ENCODE measurements at places on chromosomes 1 and 21.

- DNase-seq, result no peak
These were observed 30.5 kb upstream of the ATF3 start for GRCh38 chr1:212578041-212578440.

GRCh38 chr1:156436141-156437036, 64.2 kb downstream of the MEF2D start:
- DNase-seq, result no peak

DNA sequence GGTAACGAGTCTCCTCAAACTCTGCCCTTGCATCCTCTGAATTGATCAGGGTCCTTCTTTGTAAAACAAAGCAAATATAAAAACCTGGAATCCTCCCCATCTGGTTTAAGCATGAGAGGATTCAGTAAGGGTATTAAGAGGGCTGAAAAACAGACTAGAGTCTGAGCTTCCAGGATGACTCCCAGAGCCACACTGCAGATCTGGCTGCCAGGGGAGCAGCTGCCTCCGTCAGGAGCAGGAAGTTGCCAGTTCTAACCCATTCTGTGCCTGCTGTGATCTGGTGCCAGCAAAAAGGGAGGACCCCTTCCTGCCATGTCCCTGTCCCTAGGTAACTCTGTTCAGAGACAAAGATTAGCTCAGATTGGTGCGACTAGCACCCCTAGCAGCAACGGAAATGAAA, 27.5 kb downstream of the SERTAD4 start:
- DNase-seq, result no peak

DNA sequence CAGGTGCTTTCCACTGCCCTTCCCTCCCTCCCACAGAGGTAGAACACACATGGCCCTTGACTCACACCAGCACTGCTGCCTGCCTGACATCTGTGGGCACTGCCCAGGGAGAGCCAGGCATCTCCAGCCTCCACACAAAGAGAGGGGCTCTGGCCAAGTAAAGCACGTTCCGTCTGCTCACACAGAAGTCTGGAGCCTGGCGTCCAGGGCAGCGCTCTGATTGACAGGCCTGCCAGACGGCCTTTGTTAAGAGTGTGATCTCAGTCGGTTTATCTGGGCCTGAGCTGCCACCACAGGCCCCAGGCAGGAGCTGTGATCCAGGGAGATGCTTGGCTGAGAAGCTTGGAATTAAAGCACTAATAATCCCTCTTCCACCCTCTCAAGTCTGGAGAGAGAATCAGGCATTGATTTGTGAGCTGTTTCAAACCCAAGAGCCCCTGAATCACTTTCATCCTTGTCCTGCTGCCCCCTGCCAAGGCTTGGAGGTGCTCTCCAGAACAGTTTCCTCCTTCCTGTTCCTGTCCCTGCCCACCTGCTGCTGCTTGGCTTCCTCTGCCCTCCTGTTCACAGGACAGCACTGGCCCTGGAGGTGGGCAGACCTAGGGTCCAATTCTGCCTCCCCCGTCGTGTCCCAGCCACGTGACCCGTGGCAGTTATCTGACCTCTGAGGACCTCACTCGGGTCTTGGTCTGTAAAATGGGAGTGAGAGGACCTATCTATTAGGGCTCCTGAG, 3.7 kb downstream of the DMRTB1 start:
- DNase-seq, result no peak

DNA sequence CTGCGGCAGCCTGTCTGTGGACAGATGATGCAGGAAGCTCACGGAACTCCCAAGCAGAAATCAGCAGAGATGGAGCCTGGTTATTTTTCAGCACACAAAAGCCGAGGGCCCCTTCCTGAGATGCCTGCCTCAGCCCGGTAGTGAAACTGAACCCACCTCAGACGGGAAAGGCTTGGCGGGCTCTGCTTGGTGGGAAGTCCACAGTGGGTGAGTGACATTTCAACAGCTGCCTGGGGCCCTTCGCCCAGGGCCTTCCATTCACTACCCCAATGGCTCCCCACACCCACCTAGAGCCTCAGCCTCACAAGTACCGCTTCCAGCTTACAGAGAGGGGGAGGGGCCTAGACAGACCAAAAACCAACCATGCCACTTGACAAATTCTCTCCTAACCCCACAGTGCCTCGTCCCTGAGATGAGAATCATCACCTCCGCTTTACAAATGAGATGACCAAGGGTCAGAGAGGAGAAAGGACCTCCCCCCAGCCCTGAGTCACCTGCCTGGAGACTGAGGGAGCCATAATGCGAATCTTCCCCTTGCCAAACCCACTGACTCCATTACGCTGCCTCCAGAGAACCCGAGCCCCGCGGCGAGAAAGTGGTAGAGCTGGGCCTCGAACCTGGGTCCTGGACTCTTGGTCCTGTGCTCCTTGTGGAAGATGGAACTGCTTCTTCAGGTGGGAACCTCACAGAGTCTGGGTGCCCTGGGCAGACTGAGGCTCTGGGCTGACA, 3.4 kb upstream of the ECE1 start:
- peak; percentile 84 for DNase-seq

DNA sequence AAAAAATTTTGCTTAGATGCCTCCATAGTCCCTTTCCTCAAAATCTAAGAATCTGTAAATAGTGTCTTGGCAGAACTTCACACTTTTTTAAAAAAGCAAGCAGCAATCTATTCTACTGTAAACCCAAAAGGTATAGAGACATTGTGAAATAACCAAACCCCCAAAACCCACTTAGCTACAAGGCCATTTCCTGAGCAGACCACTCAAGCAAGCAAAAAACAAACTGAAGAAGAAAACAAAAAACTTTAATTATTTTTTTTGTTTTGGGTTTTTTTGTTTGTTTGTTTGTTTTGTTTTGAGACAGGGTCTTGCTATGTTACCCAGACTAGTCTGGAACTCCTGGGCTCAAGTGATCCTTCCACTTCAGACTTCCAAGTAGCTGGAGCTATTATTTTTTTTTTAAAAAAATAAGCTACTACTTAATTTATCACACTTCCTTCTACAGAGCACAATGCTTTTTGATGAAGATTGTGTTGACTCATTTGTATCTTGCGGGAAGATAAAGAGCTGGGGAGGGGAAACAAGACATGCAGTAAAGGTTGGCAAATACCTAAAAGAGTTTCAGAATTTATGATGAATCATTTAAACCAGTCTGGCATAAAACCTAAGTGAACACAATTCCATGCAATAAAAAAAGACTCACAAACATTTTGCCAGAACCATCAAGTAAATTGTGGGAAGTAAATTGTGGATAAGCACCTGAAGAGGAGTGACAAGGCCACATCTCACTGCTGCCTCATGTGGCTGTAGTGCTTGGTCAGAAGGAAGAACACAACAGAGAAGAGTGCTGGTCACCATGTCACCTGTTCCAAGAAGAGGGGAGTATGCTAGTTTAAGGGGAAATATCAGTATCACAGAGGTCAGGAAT, 2.7 kb upstream of the PTPN22 start:
- DNase-seq, result no peak

All from stimulated activated CD4-positive, alpha-beta T cell treated with anti-CD3 and anti-CD28 coated beads, Interleukin-15, amount 100 ng/mL, for 48 hours (primary cell).